ENCODE measurements at places on chromosomes 12 and 14.

- DNase-seq = no peak
These were observed 1089.8 kb downstream of the FLRT2 start for GRCh38 chr14:86619726-86620125.

DNA sequence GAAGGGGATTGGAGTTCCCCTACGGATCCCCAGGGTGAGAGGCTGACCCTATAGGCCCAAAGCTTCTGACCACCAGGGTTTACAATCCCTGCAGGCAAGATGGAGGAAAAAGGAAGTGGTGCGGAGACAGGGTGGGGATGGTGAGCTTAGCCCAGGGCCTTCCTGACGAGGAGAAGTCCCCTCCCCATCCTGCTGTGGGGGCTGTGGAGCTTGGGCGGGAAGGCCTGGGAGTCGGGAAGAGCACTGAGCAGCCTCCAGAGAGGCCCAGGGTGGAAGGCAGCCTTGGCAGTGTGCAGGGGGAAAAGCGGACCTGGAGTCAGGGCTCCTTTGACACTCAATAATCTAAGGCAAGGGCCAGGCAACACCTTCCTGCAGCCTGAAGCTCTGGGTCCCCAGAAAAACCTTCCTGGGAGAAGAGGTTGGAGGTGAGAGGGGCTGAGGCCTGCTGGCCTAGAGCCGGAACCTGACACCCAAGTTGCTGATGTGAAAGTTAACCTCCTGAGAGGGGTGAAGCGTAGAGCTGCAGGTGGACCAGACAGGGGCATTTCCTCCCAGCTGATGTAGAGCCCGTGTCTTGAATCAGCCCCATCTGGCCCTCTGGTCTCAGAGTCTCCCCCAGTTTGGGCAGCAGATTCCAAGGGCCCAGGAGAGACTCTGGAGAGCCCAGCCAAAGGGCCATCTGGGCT is 6.0 kb downstream of the HDAC7 start:
- DNase-seq = no peak

DNA sequence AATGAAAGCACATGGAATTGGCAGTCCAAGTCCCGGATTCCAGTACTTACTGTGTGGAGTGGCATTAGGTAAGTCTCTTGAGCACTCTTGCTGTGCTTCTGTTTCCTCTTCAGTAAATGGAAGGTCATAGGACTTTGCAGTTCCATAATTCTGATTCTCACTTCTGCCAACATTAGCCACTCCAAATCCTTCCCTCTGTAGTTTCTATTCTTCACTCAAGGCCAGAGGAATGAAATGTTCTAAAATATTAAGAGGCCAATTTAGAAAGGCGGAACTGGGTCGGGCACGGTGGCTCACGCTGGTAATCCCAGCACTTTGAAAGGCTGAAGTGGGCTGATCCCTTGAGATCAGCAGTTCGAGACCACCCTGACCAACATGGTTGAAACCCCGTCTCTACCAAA is 19.8 kb upstream of the SLC5A8 start:
- no peak for DNase-seq

- DNase-seq = no peak
These were observed 38.6 kb downstream of the VWF start for GRCh38 chr12:6085841-6086240.

GRCh38 chr14:98622208-98623051 is 649.6 kb downstream of the BCL11B start:
- no peak for DNase-seq

DNA sequence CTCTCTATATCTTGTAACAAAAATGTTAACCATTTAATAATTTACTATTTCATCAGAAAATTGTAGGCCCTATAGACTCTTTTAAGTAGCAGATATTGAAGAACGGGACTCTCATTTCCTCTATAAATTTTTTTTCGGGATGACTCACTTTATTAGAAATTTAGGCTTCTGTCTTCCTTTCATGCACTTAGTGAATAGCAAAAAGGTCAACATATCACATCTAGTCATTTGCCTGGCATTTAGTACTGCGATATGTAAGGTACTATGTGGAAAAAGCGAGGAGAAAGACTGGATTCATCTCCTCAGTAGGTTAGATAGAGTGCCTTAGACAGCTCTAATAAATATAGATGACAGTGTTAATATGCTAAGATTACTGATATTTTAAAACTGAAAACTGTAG is 166.3 kb upstream of the PTPRQ start:
- DNase-seq = no peak

GRCh38 chr12:21599143-21599999 is 5.3 kb downstream of the GYS2 start:
- DNase-seq = no peak

GRCh38 chr14:91008759-91009409 is 51.6 kb downstream of the RPS6KA5 start:
- DNase-seq = no peak

- no peak for DNase-seq
These were observed 29.6 kb upstream of the OR5AU1 start for GRCh38 chr14:21185491-21185890.

DNA sequence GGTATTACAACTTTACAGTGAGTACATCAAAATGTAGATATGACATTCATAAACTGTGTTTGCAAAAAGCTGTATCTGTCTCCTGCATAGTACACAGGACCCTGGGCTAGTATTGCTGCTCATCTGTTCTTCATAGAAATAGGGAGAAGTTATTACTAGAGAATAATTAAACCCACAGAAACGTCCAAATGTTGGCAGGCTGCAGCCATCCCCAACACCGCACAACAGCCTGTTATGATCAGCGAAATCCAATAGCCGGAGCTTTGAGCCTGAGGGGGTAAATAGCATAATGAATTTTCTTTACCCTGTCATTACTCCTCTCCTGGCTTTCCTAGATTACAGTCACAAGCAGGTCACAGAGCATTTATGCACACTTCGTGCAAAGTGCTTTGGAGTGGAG is 178.0 kb downstream of the DACT1 start:
- DNase-seq = no peak

GRCh38 chr12:71752891-71753290 is 1.8 kb upstream of the RAB21 start:
- DNase-seq = no peak

DNA sequence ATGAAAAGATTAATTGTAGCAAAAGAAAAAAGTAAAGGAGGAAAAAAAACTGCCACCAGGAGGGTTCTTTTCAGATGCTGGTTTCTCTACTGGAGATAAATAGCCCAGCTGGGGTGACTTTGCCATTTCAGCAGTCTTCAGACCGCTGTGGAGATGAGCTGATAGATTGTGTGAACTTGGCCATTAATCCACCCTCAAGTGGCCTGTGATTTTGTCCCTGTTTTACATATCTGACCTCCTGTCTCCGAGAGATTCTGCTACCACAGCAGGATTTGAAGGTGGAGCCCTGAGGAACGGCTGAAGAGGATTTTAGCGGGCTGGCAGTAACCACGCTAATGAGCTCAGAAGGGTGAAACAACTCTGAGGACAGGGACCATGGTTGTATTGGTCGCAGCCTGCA is 72.7 kb downstream of the WSCD2 start:
- no peak for DNase-seq

GRCh38 chr12:57451233-57451778 is 3.8 kb upstream of the INHBE start:
- DNase-seq = no peak

DNA sequence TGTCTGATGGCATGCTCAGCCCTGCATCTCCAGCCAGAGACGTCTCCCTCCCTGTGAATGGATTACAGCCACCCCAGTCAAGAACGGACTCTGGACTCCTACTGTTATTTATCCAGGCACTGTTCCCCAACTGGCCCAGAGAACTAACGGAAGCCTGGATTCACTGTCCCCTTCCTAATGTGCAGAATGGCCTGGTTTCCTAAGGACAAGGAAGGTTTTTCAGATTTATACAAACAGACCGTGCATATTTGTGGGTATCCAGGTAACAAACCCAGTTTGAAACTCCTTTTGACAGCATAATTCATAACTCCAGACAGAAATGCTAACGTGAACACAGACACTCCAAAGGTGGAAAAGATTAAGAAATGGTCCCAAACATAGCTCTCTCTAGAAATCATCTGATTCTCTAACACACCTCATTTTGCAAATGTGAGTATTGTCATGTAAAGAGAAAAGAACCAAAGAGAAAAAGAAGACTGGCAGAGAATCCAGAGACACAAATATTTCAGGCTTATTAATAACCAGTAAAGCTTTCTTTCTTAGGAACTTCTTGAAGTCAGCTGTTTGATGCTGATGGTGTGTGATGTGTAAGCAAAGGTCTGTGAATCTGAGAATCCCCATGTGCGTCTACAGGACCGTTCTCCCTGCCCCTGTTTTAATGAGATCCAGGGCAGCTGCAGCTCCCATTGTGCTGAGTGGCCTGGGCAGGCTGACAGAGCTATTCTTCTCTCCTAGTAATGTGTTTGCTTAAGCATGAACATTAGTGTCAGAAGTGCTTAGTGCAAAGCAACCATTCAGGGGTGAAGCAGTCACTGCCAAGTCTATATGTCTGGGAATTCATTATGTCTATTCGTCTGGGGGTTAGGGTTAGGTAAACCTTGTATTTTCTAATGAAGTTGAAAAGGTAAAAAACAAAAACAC is 86.8 kb upstream of the HIF1A start:
- no peak for DNase-seq

- DNase-seq = no peak
These were observed 137.4 kb downstream of the CALM1 start for GRCh38 chr14:90534091-90534837.

GRCh38 chr14:68471964-68472508 is 320.8 kb downstream of the ZFP36L1 start:
- no peak for DNase-seq

GRCh38 chr14:35406506-35407305 is 2.2 kb upstream of the NFKBIA start:
- DNase-seq = no peak

DNA sequence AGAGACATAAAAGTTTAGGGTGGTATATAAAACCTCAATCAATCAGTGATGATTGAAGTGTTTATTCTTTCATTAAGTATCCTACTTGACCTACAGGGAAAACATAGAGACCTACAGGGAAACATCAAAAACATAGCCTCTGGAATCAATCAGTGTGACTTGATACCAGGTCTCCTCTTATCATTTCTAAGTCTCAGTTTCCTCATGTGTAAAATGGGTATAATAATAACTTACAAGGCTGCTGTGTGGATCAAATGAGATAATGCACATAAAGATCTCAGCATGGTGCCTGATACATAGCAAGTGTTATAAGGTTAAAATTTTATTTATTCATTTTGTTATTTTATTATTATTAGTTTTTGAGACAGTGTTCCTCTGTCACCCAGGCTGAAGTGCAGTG is 22.2 kb upstream of the GNPTAB start:
- no peak for DNase-seq

DNA sequence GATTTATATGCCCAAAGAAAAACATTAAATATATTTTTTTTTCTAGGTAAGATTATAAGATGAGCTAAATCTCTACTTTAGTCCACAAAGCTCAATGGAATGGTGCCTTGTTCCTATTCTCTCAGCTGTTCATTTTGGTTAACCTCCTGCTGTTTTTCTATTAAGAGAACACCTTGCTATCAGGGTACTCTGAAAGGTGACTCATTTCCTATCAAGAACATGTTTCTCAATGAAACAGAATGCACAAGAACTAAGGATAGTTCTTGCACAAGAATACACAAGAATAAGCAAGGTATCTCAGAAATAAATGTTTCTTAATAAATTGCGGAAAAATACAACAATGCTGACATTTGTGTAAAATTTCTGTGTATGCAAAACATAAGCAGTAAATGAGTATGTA is 14.1 kb downstream of the ABCD2 start:
- DNase-seq = no peak

GRCh38 chr12:80107221-80107620 is 7.9 kb downstream of the OTOGL start:
- no peak for DNase-seq

DNA sequence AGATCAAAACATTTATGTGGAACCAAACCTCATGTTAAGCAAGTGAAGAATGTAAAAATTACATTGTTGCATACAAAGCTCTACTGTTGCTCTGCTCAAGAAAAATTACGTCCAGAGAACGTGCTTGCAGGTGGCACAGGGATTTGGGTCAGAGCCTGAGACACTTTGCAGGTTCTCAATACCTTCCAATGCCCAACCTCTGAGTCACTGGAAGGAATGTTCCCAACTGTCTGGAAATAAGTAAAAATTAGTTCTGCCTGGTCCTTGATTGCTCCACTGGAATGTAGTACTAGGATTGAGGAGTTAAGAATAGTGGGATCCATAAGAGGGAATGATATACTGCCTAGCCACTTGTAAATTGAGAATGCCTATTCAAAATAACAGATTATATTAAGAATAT is 2.8 kb upstream of the IFNG start:
- no peak for DNase-seq

DNA sequence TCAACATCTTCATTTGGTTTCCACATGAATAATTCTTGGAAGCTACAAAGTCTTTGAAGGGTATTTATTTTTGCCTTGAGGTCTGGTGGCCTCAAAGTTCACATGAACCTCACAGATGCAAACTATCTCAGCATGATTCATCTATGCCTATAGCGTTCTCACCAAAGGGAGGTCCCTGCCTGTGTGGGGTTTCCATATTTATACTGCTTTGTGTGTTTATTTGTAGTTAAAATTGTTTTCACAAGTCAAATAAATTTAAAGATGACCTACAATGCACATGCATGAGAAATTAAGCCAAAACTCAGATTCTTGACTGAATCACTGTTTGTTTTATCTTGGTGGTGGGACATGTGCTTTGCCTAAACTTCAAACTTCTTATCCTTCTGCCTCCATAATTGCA is 176.7 kb downstream of the PPM1H start:
- DNase-seq = no peak

GRCh38 chr14:89504602-89505313 is 87.7 kb upstream of the FOXN3 start:
- DNase-seq = no peak

DNA sequence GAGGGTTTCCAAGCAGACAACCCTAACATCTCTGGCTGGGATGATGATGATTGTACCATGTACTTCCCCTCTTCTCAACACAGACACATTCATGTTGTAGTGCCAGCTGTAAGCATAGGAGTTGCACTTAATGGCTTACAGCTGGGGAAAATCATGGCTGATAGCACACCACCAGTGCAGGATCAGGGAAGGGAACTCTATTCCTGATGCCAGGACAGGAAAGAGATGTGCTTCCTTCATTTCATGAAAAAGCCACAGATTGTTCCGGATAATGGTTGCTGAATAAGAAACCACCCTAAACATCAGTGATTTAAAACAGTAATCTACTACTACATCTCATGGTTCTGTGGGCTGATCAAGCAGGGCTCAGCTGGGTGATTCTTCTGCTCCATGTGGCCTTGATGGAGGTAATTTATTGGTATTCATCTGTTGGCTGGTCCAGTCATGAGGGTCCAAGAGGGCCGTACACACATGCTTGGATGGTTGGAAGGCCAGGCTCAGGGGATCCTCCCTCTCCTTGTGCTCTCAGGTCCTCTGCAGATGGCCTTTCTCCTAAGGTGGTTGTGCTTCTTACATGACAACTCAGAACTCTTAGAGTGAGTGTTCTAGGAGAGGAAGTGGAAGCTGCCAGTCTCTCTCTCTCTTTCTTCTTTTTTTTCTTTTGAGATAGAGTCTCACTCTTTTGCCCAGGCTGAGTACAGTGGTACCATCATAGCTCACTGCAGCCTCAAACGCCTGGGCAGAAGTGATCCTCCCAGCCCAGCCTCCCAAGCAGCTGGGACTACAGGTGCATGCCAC is 16.5 kb downstream of the TRAF3 start:
- DNase-seq = no peak

All from stimulated activated CD4-positive, alpha-beta T cell treated with anti-CD3 and anti-CD28 coated beads, TNF-alpha, amount 100 ng/mL, for 1 hour (primary cell).